ENCODE measurements at places on chromosomes 4 and X.
A peak's percentile ranks its signal among the peaks of the same experiment; 100 is the strongest.

- DNase-seq, result peak; percentile 27
Observed at GRCh38 chrX:154013614-154014360, 5.9 kb downstream of the IRAK1 start.

GRCh38 chrX:22012051-22012450, 20.1 kb upstream of the PHEX start:
- DNase-seq, result no peak

DNA sequence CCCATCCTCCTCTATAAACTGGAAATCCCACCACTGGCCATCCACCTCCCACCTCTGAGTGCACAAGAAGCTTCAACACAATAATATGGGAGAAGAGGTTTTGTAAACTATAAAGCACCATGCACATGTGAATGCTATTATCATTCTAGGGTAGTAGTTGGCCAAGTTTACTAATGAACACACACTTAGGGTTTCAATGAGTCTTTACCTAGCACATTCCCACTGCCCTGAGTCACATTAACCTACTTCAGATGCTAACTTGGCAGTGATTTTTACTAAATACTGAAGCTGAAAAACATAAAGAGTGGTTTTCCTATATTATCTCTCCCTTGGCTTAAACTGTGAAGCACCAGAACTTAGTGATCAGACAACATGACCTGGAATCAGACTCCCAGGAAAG, 93.9 kb downstream of the SH3KBP1 start:
- DNase-seq, result no peak

DNA sequence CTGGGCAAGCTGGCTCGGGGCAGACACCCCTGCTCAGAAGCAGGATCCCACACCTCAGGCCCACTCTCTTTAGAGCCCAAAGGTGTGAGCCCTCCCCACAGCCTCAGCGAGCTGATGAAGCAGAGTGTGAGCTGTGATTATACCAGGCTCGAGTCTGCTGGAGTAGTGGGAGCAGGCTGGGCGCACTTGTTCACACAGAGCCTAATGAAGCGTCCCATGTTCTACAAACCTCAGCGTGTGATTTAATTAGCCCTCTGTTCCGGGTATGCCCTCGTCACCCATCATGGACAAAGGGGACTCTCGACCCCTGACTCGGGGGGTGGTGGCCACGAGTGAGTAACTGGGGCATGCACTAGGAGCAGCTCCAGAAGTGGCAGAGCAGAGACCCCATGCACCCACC, 62.3 kb downstream of the PPP2R2C start:
- no peak for DNase-seq

- no peak for DNase-seq
Observed at GRCh38 chr4:7159923-7160322, 32.4 kb upstream of the SORCS2 start.

DNA sequence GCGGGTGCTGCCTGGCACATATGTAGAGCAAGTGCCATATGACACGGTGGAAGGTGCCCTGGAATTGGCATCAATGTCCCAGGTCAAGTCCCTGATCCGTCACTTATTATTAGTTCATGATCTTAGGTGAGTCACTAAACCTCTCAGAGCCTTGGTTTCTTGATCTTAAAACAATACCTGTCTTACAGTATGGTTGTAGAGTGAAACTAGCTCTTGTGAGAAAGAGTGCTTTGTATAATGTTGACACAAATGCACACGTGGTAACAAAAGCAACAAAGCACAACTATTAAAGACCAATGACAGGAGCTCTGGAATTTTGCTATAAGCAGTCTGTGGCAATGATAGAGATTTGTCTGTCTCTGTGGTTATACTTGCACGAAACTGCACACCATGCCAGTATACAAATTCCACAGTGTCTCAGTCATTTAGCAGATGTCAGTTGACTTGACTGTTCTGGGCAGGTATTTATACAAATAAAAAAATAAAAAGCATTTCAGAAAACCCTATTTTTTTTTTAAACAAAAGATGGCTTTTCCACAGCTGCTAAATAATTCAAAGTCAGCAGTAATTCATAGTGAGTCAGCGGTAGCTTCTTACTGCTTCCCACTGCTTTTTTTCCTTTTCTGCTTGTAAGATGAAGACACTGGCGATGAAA, 19.7 kb upstream of the ACSL1 start:
- no peak for DNase-seq

- no peak for DNase-seq
Observed at GRCh38 chr4:125836597-125837195, 521.9 kb downstream of the FAT4 start.

- DNase-seq, result no peak
Observed at GRCh38 chrX:7347465-7347864, 199.5 kb upstream of the PUDP start.

DNA sequence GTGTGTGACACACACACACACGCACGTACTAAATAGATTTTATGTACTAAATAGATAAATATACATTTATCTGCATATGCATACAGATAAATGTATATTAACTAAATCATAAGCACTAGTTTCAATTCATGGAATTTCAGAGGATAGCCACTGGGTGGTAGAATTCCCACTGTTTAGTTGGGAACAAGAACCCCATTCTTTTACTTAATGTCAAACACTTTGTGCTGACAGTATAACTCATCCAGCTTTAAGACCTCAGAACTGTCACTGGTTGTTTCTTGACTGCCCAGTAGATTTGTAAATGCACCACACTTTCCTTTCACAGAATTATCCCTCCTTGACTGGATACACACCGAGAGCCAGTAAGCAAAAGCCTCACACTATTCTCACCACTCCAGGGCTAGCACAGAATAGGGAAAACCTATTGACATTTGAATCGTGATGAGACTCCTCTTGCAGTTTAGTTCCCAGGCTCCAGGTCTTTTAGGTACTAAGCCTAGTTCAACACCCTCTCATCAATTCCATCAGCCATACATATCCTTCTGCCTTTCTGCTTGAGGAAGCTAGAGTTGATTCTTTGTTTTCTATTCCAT, 32.4 kb downstream of the PPARGC1A start:
- no peak for DNase-seq

- no peak for DNase-seq
Observed at GRCh38 chr4:83231620-83232076, 53.0 kb downstream of the COQ2 start.

DNA sequence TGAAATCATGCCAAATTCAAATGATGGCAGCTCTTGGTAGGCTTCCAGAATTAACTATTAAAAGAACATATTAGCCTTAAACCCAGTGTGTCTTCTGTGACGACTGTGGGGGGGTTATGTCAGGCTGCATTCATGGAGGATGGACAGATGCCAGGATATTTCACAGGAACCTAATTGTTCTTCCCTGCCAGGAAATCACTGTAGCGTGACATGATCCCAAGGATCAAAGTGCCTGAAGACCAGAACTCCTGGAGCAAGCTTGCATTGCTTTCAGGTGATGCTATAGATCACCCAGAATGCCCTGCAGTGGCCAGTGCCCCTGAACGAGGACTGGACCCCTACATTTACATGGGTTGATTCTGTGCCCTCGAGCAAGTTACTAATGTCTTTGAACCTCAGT, 1093.0 kb upstream of the TENM3 start:
- DNase-seq, result no peak

DNA sequence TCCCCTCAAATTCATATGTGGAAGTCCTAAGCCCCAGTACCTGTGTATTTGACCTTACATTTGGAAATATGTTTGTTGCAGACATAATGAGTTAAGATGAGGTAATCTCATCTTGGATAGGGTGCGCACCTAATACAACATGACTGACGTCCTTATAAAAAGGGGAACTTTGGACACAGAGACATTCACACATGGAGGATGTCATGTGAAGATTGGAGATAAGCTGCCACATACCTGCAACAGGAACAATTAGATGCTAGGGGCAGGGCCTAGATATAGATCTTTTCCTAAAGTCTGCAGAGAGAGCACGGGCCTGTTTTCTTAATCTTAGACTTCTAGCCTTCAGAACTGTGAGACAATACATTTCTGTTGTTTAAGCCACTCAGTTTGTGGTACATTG, 162.5 kb downstream of the IL1RAPL2 start:
- no peak for DNase-seq

GRCh38 chrX:8083286-8083685, 87.8 kb downstream of the VCX2 start:
- DNase-seq, result no peak

GRCh38 chr4:153146031-153146430, 58.2 kb upstream of the TRIM2 start:
- no peak for DNase-seq

DNA sequence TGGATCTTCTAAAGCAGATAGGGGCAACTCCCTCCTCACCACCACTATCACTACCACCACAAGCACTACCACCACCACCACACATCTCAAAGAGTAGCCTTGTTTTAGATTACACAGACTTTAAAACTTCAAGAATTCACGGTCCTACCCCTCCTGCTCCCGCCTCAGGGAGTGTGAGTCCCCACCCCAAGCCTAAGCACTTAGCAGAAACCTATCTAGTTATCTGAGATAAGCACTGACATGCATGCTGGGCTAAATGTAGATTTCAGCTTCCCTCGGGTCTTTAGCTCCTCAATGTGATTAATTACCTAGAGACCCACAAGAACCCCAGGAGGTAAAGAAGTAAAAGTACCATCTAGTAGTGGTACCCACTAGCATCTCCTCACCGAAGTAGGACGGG, 775 bp downstream of the AMOT start:
- DNase-seq, result no peak

DNA sequence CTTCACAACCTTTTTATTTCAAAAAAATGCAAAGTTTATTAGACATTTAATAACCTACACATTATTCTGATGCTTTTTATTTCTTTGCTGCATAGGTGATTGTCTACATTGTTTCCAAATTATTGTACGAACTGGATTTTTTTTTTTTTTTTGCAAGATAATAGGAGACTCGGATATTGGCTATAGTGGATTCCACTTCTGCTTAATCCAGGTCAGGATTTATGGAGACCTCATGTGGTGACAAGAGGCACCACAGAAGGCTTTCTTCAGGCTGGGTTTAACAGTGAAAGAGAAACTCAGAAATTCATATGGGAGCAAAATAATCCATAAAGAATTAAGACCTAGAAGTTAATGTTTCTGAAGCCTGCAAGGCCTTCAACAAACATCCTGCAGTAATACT, 2.4 kb upstream of the SLIT2 start:
- DNase-seq, result no peak

DNA sequence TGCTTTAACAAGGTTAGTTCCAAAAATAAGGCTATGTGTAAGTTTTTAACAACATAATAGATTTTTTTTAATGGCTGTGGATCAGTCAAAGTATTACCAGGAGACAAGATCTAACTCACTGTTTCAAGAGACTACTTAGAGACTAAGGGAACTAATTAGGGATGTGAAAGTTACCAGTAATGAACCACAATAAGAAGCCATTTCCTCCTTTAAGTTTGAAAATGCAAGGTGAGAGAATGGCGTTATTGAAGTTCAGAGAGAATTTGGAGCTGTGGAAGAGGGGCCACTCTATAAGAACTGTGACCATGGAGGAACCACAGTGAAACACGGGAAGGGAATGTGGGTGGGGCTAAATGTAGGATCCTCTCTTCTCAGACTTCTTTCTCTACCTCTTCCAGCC, 624.2 kb downstream of the GLUD2 start:
- no peak for DNase-seq

GRCh38 chrX:81367291-81367690, 165.4 kb downstream of the SH3BGRL start:
- no peak for DNase-seq

DNA sequence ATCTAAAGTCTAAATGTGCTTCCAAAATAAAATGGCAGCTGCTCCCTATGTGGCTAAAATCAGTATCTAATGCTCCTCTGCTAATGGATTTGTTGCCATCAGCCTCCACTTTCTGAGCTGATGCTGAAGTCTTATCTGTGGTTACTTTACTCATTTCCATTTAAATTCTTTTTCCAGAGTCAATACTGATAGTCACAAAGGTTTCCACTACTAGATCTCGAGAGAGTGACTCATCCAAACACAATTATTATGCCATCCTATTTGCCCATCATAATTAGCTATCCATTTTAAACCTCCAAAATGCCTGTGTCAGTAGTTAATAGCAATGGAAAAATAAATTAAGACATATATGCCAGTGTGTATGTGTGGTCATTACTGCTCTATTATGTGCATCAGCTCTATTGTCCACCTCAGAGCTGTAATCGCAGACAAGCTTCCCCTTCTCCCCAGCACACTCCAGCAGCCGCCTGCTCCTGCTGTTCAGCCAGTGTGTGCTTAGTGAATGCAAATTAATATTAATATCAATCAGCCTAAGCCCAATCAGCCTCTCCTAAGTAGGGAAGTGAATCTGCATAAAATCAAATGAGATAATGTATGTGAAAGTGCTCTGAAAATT, 199.8 kb upstream of the ZIC3 start:
- DNase-seq, result no peak

All from T-helper 2 cell (primary cell).